Lung (tissue), 17 donors: ENCODE measurements at places on chromosomes 1 and 21. TPM values are rescaled to one million over a fixed set of nuclear protein-coding genes. Genes with fewer than 3 reads are reported as not detected.
A peak's percentile ranks its signal among the peaks of the same experiment; 100 is the strongest.

Gene BROX
- polyA plus RNA-seq = 12.4 TPM

Gene PCP4
- 3.1 TPM for polyA plus RNA-seq

Gene USP25
- polyA plus RNA-seq = 14.6 TPM

Gene ADGRL4
- 19.3 TPM for polyA plus RNA-seq

Gene RAB3GAP2
- polyA plus RNA-seq = 7.5 TPM

Gene LAMTOR5
- 427 TPM for polyA plus RNA-seq

DNA sequence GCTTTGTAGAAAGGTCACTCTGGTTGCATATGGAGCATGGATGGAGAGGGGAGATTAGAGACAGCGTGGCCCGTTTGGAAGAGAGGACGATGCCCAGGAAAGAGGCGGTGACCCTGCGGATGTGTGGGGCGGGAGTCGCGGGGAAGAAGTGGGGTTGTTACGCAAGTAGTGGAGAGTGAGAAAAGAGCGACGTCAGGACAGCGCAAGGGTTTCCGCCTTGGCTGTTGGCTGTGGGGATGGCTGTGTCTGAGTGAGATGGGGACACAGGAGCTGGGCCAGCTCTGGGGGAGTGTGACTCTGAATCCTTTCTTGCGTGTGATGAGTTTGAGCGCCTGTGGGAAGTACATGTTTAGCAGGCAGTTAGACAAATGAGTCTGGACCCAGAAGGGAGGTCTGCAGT lies 3.8 kb downstream of the B4GALT2 start:
- peaks cover 15% of the 10 kb centered on the region for H3K4me1 ChIP-seq
- H3K4me3 ChIP-seq = no peak overlapping the region
- DNase-seq = no peak
- no peaks in the 10 kb centered on the region for H3K27me3 ChIP-seq

DNA sequence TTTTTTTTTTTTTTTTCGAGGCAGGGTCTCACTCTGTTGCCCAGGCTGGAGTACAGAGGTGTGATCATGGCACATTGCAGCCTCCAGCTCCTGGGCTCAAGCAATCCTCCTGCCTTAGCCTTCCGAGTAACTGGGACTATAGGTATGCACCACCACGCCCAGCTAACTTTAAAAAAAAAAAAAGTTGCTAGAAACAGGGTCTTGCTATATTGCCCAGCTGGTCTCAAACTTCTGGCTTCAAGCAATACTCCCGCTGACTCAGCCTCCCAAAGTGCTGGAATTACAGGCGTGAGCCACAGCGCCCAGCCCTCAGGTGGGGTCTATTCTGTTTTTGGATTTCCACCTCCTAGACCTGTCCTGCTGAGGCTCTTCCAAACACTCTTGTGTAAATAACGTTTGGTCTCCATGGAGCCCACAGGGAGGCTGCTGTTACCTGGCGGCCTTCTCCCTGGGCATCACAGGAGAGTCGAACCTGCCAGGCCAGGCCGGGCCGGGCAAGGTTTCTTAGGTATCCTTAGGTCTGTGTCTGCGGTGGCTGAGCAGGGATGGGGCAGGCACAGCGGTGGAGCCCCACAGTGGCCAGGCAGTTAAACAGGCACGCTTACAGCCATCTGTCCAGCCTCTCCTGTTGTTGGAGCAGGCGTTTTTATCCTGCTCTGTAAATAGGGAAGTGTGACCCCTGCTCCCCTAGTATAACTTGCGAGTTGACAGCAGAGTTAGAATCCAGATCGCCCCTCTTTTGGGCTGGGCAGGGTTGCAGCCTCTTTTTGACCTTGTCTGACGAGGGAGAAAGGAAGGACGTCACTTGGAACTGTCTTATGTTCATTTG lies 18.8 kb downstream of the PLEKHM2 start:
- peaks cover 18% of the 10 kb centered on the region for H3K4me1 ChIP-seq
- H3K27me3 ChIP-seq = no peaks in the 10 kb centered on the region
- no peak overlapping the region for H3K4me3 ChIP-seq
- peaks cover 7% of the 10 kb centered on the region for H3K36me3 ChIP-seq

GRCh38 chr1:161185732-161186311 lies 8.5 kb upstream of the B4GALT3 start:
- no peaks in the 10 kb centered on the region for H3K27me3 ChIP-seq
- H3K27ac ChIP-seq = peak overlapping the region; percentile 22
- H3K4me1 ChIP-seq = peaks cover 5% of the 10 kb centered on the region
- no peak overlapping the region for H3K4me3 ChIP-seq
- H3K36me3 ChIP-seq = no peaks in the 10 kb centered on the region
- DNase-seq = no peak

DNA sequence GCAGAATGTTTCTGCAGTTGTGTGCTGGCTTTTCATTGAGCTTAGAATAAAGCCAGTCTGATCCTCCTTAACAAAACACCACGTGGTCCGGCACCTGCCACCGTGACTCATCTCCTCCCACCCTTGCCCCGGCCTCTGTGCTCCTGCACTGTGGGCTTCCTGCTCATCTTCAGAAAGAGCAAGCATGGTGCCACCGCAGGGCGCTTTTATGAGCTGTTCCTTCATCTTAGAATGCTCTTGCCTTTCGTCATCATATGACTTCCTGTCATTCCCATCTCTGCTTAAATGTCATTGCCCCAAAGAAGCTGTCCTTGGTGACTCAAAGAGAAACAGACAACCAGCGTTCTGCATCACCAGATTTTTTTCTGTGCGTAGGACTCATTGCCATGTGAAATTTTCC lies 117.8 kb downstream of the HHAT start:
- H3K4me1 ChIP-seq = no peaks in the 10 kb centered on the region
- no peak overlapping the region for H3K27ac ChIP-seq
- H3K27me3 ChIP-seq = no peaks in the 10 kb centered on the region
- no peak for DNase-seq

DNA sequence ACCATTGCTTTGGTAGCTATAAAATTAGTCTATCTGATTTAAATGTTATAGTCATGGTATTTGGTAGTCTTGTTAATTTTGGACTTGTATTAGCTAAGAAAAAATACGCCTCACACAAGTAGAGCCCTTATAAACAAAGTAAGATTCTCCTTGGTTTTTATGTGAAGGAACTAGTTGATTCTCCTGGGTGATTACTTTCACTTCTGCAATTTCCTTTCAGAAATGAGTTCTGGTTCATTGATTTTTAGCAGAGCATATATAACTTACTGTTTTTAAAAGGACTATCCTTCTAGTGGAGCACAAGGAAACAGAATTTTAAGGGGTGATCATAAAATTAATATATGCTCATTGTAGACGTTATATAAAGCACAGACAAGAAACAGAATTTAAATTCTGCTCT lies 120.1 kb downstream of the BACH1 start:
- no peaks in the 10 kb centered on the region for H3K27me3 ChIP-seq
- H3K36me3 ChIP-seq = no peaks in the 10 kb centered on the region
- no peak for DNase-seq
- no peak overlapping the region for H3K4me3 ChIP-seq

DNA sequence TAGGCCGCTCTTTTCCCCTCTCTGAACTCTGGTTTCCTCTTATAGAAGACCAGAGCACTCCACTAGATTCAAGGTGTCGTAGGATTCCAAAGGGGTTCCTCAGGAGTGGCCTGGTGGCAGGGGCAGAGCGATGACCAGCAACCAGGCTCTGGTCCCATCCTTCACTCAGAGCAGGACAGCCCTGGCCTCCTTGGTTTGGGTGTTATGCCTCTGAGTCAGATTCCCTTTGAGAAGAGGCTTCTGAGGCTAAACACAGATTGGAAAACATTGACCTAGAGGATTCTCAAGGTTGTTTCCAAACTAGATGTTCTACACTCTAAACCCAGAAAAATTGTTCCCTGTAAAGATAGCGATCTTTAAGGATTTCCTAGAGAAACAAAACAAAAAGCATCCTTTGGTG lies 49.8 kb upstream of the IKBKE start:
- DNase-seq = no peak
- H3K36me3 ChIP-seq = peaks cover 7% of the 10 kb centered on the region
- no peak overlapping the region for H3K4me3 ChIP-seq
- no peaks in the 10 kb centered on the region for H3K27me3 ChIP-seq
- no peaks in the 10 kb centered on the region for H3K4me1 ChIP-seq
- no peak overlapping the region for H3K27ac ChIP-seq

DNA sequence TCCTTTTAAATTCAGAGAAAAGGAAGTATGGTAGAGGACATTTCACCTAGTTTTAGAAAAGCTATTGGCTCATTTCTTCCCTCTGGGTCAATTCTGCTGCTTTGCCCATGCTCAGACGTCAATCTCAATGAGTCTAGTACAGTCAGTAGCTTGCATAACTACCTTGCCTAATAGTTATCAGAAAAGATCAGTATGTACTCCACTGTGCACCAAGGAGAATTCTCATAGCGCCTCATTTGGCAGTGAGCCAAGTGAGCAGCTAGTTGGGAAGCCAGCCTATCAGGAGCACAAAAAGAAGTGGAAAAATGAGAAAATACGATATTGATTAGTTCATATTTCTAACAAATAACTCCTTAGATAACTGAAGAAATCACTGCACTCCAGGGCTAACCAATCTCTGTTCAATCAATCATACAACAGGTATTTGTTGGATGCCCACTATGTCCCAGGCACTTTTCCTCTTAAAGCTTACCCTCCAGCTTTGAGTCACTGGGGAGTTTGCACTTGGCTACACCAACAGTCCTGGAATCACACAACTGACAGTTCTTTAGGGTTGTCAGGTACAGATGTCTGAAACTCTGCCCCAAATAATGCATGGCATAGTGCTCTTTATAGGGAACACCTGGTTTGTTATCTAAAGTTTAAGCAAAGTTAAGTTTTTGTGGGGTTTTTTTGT lies 50.2 kb downstream of the PRDX6 start:
- no peaks in the 10 kb centered on the region for H3K27me3 ChIP-seq
- H3K4me3 ChIP-seq = no peak overlapping the region
- H3K27ac ChIP-seq = no peak overlapping the region
- no peak for DNase-seq
- H3K36me3 ChIP-seq = no peaks in the 10 kb centered on the region

- H3K27ac ChIP-seq = no peak overlapping the region
- H3K36me3 ChIP-seq = no peaks in the 10 kb centered on the region
- H3K4me3 ChIP-seq = no peak overlapping the region
- no peak for DNase-seq
- no peaks in the 10 kb centered on the region for H3K27me3 ChIP-seq
- H3K4me1 ChIP-seq = no peaks in the 10 kb centered on the region
Measured at GRCh38 chr21:40757366-40757765, 89.6 kb downstream of the DSCAM start.

DNA sequence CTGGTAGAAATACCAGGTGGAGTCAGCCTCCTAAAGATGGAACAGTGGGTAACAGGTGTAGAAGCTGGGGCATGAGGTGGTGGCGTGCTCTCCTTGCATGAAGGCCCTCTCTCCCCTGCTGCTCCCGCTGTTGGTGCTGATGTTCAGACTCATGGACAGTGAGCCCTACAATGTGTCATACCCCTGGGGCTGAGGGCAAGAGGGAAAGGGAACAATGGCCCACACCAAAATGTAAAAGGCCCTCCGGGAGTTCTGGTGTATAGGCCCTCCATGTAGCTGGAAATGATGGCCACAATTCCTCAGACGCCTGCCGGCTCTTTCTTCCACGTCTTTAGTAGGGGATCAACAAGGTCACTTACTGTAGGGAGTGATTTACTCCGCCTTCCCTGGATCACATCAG lies 194.9 kb downstream of the DYRK1A start:
- H3K27me3 ChIP-seq = no peaks in the 10 kb centered on the region
- no peak for DNase-seq
- H3K4me1 ChIP-seq = peaks cover 9% of the 10 kb centered on the region
- no peak overlapping the region for H3K27ac ChIP-seq

DNA sequence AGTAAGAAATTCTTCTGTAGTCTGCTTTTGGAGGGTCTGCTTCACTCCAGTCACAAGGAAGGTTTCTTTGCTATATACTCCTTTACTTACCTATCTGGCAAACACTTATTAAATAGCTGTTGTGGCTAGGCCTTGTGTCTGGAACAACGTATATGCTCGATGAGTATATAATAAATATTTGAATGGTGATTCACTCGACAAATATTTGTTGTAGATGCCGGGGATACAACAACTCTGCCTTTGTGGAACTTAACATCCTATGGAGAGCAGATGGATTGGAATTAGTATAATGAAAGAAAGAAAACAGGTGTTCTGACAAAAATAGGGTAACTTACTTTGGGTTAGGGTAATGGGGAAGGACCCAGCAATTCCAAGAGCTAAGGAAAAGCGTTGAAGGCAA lies 31.1 kb downstream of the KPNA6 start:
- no peak overlapping the region for H3K27ac ChIP-seq
- no peak for DNase-seq
- no peak overlapping the region for H3K4me3 ChIP-seq
- H3K27me3 ChIP-seq = no peaks in the 10 kb centered on the region
- peaks cover 4% of the 10 kb centered on the region for H3K36me3 ChIP-seq

- H3K36me3 ChIP-seq = peaks cover 54% of the 10 kb centered on the region
- no peak for DNase-seq
- H3K4me3 ChIP-seq = no peak overlapping the region
- no peak overlapping the region for H3K27ac ChIP-seq
Measured at GRCh38 chr1:19346026-19346425, 33.9 kb downstream of the SLC66A1 start.

- H3K36me3 ChIP-seq = no peaks in the 10 kb centered on the region
- H3K27me3 ChIP-seq = no peaks in the 10 kb centered on the region
- DNase-seq = no peak
- H3K4me1 ChIP-seq = no peaks in the 10 kb centered on the region
Measured at GRCh38 chr1:192160196-192160595, 1.9 kb downstream of the RGS18 start.

DNA sequence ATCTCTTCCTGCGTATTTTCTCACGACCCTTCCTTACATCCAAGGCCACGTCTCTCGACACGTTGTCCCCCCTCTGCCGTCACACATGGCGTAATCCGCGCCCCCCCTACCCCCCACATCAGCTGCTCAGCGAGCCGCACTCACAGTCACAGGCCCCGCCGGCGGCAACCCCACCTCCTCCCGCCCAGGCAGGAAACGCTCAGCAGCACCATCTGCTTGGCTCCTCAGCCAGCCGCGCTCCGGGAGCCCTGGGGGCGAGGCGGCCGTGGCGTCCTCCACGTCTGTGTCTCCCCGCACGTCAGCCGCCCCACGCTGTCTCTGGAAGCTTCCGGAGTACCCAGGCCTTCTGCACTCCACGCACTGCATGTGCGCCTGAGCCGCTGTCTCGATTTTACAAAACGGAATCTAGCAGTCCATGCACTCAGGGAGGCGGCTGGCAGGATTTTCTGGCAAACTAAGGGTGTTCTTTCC lies 64.6 kb downstream of the SIK1 start:
- peak overlapping the region; percentile 69 for H3K27ac ChIP-seq
- no peaks in the 10 kb centered on the region for H3K27me3 ChIP-seq
- no peak overlapping the region for H3K4me3 ChIP-seq
- DNase-seq = peak; percentile 90
- H3K36me3 ChIP-seq = no peaks in the 10 kb centered on the region

GRCh38 chr1:3776231-3776961 lies 3.8 kb downstream of the SMIM1 start:
- H3K4me1 ChIP-seq = no peaks in the 10 kb centered on the region
- no peak for DNase-seq
- no peak overlapping the region for H3K4me3 ChIP-seq
- no peak overlapping the region for H3K27ac ChIP-seq
- no peaks in the 10 kb centered on the region for H3K27me3 ChIP-seq
- H3K36me3 ChIP-seq = peaks cover 25% of the 10 kb centered on the region

DNA sequence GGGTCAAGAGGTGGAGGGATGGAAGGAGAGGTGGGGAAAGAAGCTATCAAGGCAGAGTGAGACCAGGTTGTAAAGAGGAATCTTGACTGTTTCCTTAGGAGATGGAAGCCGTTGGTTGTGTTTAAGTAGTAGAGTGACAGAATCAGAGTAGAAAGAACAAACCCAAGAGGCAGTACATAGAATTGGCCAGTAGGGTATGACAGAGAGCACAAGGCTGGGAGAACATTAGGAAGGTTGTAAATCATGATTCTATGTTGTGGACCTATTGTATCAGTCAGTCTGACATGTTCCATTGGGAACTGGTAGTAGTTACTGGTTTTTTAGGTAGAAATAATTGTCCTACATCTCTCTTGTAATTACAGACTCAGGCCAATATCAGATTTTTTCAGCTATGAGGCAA lies 486.9 kb upstream of the USP24 start:
- no peak overlapping the region for H3K4me3 ChIP-seq
- H3K27me3 ChIP-seq = no peaks in the 10 kb centered on the region
- H3K36me3 ChIP-seq = no peaks in the 10 kb centered on the region
- H3K4me1 ChIP-seq = no peaks in the 10 kb centered on the region
- no peak for DNase-seq
